ENCODE measurements at places on chromosomes 3 and 15.
A peak's percentile ranks its signal among the peaks of the same experiment; 100 is the strongest.

DNA sequence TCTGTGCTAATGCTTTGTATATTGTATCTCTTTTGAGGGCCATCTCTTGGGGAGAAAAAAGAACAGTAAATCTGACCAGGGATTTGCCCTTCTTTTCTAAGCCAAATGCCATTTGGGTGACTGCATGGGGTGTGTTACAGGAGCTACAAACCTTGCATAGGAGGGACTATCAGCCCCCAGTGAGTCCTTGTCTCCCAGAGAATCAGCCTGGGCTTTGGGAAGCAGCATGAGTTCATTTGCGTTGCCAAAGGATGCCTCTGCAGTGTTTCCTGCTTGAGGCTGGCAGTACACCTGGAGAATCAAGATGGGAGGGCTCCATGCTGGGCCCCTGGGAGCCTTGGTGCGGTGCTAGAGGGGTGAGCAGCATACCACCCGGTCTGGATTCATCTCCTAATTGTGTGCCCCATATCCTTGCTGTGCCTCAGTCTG is 49.6 kb upstream of the POLG start:
- no peak for DNase-seq

DNA sequence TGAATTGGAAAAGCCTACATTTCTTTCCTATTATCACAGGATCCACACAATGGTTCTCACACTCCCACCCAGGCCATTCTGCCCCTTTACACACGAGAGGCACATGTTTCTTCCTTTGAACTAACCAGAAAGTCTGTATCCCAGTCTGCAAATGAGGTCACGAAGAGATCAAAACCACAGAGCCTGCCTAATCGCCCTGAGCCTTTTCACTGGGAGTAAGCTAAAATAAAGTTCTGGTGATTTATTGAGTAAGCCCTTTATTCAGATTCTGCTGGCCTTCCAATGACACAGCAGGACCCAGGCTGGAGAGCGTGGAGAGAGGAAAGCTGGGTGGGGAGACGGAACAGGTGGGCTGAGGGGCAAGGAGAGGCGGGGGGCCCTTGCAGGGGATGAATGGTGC is 78.7 kb downstream of the ATP1B3 start:
- DNase-seq = peak; percentile 52

- no peak for DNase-seq
Measured at GRCh38 chr3:10238345-10239183, 9.7 kb upstream of the TATDN2 start.

DNA sequence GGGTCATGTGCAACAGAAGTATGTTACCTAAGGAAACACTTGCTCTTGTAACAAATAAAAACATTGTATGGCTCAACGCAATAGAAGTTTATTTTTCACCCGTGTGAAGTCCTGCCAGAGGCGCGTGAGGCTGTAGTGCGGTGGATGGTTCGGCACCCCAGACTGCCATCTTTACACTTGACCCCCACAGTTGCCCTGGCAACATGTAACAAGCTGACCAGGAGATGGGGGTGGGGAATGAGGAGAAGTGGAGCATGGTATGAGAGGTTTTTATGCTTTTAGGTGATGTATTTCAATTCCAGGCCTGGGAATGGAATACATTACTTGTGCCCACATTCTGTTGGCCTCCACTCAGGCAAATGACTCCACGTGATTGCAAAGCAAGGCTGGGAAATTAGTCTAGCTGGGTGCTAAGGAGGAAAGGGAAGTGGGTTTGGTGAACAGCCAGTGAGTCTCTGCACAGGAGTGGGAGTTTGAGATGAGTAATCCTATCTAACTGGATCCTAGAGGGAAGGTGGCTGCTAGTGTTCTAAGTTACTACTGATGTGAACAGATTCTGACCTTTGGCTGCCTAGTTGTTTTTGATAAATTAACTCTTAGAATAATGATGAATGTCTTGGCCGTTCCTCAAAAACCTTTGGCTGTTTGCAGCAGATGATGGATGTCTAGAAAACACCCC is 33.8 kb upstream of the GREM1 start:
- peak; percentile 22 for DNase-seq

DNA sequence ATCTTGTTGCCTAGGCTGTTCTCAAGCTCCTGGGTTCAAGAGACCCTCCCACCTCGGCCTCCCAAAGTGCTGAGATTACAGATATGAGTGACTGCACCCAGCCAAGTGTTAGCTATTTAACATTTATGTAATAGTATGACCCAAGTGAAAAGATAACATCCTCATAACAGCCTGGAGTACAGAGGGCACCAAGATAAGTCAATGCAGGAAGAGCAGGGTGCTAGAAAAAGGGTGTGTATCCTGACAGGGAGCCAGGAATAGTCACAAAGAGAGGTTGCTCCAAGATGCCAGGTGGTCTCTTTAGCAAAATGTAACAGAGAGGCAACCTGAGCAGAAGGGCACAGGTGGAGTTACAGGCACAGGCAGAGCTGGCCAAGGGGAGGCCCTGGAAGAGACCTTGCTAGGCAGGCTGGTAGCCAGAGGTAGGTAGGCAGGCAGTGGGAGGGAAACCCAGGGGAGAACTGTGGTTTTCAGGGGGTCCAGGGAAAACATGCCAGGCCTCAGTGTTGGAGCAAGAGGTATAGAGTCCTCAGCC is 277.4 kb downstream of the ERC2 start:
- DNase-seq = no peak

- peak; percentile 98 for DNase-seq
Measured at GRCh38 chr3:155854141-155854940, at the start of gene SLC33A1. SLC33A1 (minus strand) TSS chr3:155854427; CDS start chr3:155853997, 430 bp downstream.

GRCh38 chr3:65955792-65956477 is 82.8 kb downstream of the MAGI1 start:
- no peak for DNase-seq

GRCh38 chr3:17802950-17803349 is 60.5 kb upstream of the TBC1D5 start:
- no peak for DNase-seq

- no peak for DNase-seq
Measured at GRCh38 chr3:100113723-100114412, 433 bp downstream of the FILIP1L start.

- no peak for DNase-seq
Measured at GRCh38 chr3:31230425-31231223, 302.1 kb upstream of the STT3B start.

DNA sequence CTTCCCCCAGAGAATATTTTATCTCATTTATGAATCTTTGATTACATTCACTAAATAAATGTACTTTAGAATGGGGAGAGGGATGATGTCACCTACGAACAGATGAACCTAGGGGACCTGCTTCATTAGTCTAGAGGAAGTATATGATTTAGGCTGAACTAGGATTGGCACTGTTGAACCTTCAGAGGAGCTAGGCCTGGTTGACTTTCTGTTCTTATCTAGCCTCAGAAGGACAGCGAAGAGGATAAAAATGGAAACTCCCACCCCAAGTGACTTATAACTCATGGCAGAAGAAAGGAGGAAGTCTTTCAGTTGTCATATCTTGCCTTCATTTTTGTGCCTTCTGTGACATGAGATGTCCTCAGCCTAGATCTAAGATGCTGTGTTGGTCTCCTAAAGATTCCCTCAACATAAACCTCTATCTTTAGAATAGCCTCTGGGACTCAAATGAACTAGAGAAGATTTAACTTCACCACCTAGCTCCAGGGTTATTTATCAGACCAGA is 42.6 kb downstream of the POLG start:
- DNase-seq = no peak

DNA sequence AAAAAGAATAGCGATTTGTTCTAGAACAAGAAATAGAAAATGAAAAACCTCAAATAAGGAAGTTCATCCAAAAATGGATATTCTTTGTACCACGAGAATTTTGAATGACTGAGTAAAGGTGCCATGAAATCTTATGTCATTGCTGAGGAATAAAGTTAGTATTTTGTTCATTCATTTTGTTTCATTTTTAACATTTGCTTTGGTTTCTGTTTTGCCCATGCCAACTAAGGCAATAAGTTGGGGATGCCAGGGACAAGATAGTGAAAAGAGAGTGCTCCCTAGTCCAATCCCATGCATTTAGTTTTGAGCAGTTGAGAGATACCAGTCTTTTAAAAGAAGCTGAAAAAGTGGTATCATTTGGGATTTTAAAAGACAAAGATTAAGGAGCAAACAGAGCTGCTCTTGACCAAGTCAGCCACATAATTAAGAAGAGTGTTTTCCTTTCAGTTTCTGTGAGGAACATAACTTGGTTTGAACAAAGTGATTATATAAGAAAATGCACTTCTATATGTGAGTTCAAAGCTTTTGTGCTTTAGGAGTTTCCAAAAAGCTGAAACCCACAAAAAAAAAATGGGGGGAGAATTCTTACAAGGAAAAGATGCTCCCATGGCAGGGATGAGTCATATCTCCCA is 201.4 kb downstream of the PLOD2 start:
- DNase-seq = no peak

DNA sequence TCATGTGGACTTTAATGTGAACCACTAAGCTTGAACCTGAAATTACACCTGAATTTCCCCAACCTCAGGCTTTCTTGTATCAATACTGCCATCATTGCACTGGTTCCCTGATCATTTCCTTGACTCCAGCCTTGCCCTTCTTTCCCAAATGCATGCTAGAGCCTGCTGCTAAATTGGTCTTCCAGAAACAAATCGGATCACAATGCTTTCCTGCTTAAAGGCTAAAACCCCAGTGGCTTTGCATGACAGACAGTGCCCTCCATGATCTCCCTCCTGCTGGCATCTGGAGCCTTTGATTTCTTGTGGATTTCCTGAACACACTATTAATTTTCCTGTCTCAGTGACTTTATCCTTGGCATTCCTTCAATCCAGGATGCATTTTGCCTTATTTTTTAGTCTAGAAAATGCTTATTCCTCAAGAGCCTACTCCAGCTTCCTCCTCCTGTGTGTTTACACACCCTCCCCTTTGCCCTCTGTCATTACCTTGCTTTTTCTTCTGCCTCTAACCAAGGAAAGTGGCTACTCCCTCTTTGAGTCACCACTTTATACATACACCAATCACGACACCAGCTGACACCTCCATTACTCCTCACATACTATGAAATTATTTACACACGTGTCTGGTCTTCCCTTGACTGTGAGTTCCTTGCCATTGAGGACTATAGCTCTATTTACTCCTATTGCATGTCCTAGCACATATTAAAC is 214.6 kb downstream of the KCNAB1 start:
- no peak for DNase-seq

GRCh38 chr3:70742081-70742480 is 429.6 kb upstream of the MDFIC2 start:
- DNase-seq = no peak

DNA sequence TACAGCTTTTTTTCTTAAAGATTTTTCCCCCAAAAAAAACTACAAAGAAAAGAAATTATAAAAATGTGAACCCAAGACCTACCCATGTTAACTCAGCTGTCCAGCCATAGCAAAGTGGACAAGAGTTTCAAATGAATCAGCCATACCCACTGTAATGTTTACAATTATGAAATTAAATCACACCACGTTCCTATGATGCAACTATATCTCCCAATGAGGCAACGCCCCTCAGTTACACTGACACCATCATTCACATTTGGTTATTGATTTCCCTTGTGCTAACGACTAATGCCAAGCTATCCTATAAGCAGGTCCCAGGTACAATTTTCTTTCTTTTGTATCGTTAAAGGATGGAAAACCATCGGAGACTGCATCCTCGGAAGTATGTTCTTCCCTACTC is 115.1 kb upstream of the ICE2 start:
- no peak for DNase-seq

GRCh38 chr15:51497806-51498205 is 124.8 kb downstream of the DMXL2 start:
- DNase-seq = no peak

DNA sequence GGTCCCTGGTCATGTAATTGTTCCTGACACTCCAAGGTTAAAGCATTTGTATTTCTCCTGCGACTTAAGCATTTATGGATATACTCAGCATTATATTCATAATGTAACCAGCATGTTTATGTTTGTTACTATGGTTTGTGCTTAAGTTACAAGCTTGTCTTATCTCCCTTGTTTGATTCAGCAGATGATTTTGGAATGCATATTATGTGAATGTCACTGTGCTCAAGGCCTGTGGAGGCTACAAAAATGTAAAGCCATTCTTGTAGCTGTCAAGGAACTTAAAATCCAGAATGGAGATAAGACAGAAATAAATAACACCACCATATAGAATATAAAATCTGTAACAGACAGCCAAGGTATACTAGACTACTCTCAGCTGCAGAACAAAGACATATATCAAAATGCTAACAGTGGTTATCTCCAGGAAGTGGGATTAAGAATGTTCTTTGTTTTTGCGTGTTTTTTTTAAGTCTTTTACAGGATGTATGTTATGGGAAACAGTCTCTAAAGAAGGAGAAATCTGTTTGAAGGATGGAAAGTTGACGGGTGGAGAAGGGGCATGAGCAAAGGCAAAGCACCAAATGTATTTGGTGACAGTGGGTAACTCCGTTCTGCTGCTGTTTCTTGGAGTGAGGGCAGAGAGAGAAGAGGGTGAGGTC is 61.4 kb downstream of the IGF2BP2 start:
- DNase-seq = peak; percentile 42

GRCh38 chr15:96020133-96020532 is 310.4 kb upstream of the NR2F2 start:
- no peak for DNase-seq

DNA sequence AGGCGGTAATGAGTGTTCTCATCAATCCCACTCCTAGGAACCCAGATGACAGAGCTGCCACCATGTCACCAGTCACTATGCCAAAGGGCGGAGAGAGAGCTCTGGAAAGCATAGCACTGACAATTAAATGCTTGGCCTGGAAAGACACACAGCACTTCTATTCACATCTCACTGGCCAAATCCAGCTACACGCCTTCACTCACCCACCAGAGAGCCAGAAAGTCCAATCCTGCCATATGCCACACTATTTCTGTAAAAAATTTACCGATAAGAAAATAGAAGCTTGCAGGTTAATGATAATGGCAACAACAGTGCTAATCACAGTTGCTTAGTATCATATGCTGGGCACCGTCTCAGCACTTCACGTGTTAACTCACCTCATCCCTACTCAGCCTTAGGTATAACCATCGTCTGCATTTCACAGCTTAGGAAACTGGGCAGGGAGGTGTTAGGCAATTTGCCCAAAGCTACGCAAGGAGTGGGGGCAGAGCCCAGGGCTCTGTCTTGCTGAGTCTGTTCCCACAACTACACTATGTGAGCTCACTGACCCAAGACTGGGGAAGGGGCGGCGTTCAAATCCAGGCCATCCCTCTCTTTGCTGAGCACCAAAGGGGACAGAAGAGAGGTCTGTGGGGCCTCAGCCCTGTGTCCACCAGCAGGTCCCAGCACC is 16.5 kb downstream of the KLHL25 start:
- DNase-seq = no peak

GRCh38 chr3:49616061-49616460 is 58.1 kb upstream of the APEH start:
- no peak for DNase-seq

GRCh38 chr15:68829068-68829467 is 8.4 kb upstream of the ANP32A start:
- DNase-seq = peak; percentile 65

GRCh38 chr15:56286213-56286612 is 42.5 kb upstream of the RFX7 start:
- DNase-seq = no peak

GRCh38 chr15:82124331-82125263 is 78.8 kb upstream of the MEX3B start:
- no peak for DNase-seq

GRCh38 chr3:56467801-56468183 is 475 bp downstream of the ERC2 start:
- no peak for DNase-seq

GRCh38 chr3:67947808-67948508 is 293.5 kb upstream of the SUCLG2 start:
- peak; percentile 70 for DNase-seq

GRCh38 chr3:77096966-77097890 is 57.3 kb downstream of the ROBO2 start:
- no peak for DNase-seq
